Stimulated activated CD4-positive, alpha-beta T cell treated with anti-CD3 and anti-CD28 coated beads, Interleukin-2, amount 100 ng/mL, for 24 hours (primary cell): ENCODE measurements at places on chromosomes 6 and 20.

DNA sequence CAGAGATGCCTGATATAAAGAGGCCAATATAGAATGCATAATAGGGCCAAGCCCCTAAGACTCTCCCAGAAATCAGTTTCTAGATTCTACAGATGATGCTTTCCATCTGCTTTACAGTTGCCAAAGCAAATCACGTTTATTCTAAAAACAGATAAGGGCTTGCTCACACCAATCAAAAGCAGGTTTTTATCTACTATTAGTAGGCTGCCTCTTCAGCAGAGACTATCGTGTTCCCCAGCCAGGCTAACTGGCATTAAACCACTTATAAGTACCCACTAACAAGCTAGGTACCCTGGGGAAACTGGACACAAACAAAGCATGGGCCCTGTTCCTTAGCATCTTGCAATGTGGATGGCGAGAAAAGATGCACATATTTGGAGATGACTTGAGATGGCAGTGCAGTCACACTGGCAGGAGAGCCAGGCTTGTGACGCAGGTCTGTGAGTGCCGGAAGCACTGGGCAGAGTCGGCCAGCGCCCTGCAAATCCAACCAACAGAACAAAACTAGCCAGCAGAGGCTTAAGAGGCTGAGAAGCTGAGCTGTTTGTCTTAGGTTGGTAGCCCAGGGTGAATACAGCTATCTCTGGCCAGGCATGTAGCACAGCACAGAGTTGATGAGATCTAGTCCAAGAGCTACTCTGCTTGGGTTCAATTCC, 73.4 kb downstream of the GFOD1 start:
- peak; percentile 17 for DNase-seq

DNA sequence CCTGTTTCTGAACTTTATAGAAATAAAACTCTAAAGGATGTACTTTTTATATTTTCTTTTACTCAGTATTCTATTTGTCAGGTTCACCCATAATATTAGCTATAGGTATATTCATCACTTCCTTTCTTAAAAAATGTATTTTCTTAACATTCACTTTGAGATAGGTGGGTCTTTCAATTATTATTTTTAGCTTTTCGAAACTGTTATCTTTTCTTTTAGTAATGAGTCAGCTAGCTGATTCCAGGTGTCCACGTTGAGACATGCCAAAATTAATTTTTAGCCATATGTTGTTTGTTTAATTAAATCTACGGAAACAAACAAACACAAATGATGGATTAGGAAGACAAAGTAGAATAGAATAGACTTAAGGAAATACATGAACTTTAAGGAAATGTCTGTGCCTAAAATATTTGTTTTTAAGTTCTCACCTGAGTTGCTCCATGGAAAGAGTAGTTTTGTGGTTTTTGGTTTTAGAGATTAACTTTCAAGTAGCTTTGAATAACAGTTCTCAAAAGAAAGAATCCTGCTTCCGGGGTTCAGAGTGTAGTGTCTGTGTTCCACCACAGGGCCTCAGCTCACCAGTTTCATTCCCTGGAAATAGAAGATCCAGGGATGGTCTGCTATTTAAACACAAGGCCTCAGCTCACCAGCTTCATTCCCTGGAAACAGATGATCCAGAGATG, 435.0 kb downstream of the HAO1 start:
- DNase-seq = no peak

GRCh38 chr6:120899932-120900331, 434.3 kb downstream of the TBC1D32 start:
- DNase-seq = no peak

- no peak for DNase-seq
These were observed 123.9 kb upstream of the BACH2 start for GRCh38 chr6:90420500-90420899.

DNA sequence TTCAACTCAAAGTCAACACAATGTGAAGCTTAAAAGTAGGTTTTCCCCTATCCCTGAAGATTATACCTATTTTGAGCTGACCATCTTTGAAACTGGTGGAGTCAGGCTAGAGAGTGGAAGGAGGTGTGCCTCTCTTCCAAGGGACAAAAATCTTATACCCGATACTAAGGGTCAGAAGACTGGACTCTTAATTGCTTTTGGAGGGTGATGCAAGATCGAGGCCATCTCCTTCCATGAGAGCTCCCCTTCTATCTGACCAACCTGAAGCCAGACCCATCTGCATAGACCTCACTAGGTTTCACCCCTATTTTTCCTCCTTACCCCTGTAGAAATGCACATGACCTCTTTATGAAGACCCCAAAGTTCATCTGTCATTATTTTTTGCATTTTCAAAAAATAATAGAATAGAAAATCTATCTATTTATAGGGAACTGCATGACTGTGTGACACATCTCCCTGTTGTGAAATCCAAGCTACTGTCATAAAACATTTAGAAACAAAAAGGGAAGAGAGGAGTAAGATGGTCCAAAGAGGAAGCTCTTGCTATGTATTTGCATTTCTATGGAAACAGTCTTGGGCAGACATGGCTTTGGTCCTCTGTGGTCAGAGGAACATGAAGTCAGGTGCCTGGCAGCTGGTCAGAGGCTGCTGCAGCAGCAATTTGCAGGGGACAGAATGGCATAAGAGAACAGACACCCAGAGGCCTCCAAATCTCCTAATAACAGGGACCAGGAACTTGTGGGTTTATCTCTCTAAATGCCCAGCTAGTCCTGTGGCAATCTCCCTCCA, 349.2 kb downstream of the MAFB start:
- DNase-seq = no peak

DNA sequence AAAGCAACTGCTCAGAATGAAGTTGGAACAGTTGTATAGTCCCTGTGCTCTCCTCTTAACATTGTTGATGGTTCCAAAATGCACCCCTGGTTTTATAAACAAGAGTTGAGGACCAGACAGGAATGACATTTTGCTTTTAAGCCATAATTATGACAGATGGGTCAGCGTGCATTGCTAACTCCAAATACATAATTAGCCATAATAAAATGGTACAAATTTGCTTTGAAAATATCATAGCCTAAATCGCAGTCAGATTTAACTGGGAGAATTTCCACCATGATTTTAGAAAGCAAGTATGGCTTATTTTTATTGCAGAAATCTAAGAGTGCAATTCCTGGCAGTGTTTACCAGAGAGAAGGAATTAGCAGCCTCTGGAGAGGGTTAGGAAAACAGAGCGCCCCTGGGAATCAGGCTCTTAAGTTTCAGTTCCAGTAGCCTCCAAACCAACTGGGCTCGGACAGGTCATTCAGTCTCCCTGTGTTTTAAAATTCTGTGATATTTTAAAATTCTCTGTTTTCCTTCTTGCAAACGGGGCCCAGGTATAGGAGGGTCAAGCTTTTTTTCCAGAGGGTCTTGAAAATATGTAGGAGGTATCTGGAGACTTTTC, 302.3 kb downstream of the TBC1D7 start:
- no peak for DNase-seq
